ENCODE measurements at places on chromosomes 5 and 9. TPM values are rescaled to one million over a fixed set of nuclear protein-coding genes. Genes with fewer than 3 reads are reported as not detected.

Gene IPPK
- 7.3 TPM for total RNA-seq

Gene LPAR1
- total RNA-seq = 16.7 TPM

Gene PKD2L2
- not detected for total RNA-seq

Gene MZB1
- 1.1 TPM for total RNA-seq

Gene PCDHB4
- 5.2 TPM for total RNA-seq

Gene PCDHB14
- 9.4 TPM for total RNA-seq

Gene ARSI
- 2.2 TPM for total RNA-seq

Gene TMOD1
- total RNA-seq = 11.4 TPM

Gene CDH10
- 0.14 TPM for total RNA-seq

Gene GRXCR2
- not detected for total RNA-seq

Gene SLC6A19
- total RNA-seq = 179 TPM

Gene SPAG8
- total RNA-seq = 4.6 TPM

Gene TAL2
- total RNA-seq = 0.58 TPM

Gene FOXD4L6
- total RNA-seq = not detected

Gene PCDHA9
- total RNA-seq = 0.29 TPM

Gene MED27
- total RNA-seq = 13.9 TPM

Gene ENTPD2
- total RNA-seq = 41.1 TPM

Gene AK6
- total RNA-seq = 32.4 TPM

Gene IFNB1
- total RNA-seq = not detected

Gene TNFSF15
- total RNA-seq = 2.2 TPM

Gene KCNV2
- total RNA-seq = not detected

Gene INSL4
- total RNA-seq = not detected

Gene SLC1A3
- total RNA-seq = 26.2 TPM

Gene PCDHGA2
- total RNA-seq = 6.7 TPM

Gene PKN3
- 9.4 TPM for total RNA-seq

Gene GPR150
- not detected for total RNA-seq

Gene FBN2
- total RNA-seq = 3.5 TPM

Gene CMYA5
- 4.5 TPM for total RNA-seq

Gene SMARCA2
- total RNA-seq = 184 TPM

Gene CHSY3
- 3.1 TPM for total RNA-seq

Gene MAMDC4
- total RNA-seq = 38.6 TPM

Gene FAM169A
- total RNA-seq = 6.0 TPM

Gene LSM11
- 7.5 TPM for total RNA-seq

Gene IER5L
- 43.5 TPM for total RNA-seq

Data from mucosa of gallbladder (tissue), 1 donor.